ENCODE measurements at places on chromosomes 2 and 18.

- no peak for DNase-seq
Observed at GRCh38 chr2:161836664-161837063, 212.4 kb downstream of the SLC4A10 start.

- DNase-seq = no peak
Observed at GRCh38 chr2:221750316-221750715, 178.2 kb upstream of the EPHA4 start.

- DNase-seq = no peak
Observed at GRCh38 chr18:13403786-13404549, 185.4 kb downstream of the LDLRAD4 start.

DNA sequence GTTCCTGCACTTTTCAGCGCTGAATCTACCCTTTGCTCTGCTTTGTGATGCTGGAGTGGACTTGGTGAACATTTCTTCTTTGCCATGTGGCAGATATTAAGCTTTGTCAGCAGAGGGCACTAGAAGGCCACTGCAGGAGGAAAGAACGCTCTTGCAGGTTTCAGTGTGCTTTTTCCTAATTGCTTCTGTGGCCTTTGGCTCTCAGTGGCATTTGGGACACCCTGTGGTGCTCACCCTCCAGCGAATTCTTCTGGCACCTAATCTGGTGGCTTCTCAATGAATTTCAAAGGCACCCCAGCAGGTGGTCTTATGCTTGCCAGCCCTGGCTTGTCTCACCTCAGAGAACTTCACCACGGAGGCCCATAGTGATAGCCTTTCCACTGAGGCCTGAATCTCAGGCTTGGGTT, 146.7 kb downstream of the MYO3B start:
- no peak for DNase-seq

GRCh38 chr2:198440833-198441232, 636.4 kb downstream of the PLCL1 start:
- DNase-seq = no peak

- no peak for DNase-seq
Observed at GRCh38 chr2:207768168-207768865, 1.4 kb downstream of the FZD5 start.

DNA sequence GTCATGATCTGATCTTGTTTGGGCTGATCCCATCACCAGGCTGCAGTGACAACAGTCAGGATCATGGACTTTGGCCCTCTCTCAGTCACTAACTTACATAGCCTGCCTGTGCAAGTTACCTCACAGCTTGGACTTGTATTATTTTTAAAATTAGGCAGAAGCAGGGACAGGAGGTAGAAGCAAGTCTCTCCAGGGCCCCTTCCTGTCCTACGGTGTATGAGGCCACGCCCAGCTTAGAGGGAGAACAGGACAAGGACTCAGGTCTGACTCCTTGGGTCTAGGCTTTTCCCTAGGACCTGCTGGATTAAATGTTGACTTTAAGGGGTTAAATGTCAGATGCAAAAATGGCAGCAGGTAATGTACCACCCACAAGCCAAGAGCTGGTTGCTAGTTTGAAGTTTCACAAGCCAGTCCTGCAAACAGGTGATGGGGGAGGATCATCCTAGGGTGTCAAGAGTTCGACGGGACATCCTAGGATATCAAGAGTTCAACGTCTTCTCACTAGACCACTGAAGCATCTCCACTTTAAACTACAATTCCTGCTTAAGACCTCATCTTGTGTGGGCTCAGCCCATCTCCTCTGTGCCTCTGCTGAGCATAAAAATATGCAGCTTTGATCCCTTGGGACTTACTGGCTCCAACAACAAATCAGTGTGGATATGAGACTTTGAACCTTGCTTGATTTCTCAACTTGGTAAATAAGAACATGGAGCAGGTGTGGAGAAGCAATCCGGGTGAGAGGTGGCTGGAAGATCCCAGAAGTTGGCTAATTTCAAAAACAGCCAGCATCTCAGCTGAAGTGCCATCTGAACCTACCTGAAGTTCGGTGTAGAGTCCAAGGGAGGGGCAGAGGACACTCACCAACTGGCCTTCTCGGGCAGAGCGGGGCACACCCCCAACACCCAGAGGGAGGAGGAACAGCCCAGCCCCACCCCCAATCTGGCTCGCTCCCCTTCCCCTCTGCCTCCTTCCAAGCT, 39.5 kb downstream of the SFXN5 start:
- no peak for DNase-seq

DNA sequence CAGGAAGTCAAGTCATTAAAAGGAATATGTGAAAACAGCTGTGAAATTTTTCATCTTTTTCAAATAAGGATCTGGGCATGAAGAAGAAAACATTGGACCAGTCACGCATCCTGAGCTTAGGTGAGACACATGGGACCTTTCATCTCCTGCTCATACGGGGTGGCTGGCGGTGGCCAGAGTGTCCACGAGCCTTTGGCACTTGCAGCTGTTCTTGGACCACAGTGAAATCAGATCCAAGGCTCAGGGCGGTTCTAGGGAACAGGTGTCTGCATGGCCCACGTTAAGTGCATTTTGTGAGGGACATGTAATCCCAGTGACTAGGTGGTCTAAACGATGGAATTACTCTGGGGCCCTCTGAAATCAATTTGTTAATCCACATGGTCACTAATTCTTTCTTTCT, 212.7 kb upstream of the COPS8 start:
- no peak for DNase-seq

DNA sequence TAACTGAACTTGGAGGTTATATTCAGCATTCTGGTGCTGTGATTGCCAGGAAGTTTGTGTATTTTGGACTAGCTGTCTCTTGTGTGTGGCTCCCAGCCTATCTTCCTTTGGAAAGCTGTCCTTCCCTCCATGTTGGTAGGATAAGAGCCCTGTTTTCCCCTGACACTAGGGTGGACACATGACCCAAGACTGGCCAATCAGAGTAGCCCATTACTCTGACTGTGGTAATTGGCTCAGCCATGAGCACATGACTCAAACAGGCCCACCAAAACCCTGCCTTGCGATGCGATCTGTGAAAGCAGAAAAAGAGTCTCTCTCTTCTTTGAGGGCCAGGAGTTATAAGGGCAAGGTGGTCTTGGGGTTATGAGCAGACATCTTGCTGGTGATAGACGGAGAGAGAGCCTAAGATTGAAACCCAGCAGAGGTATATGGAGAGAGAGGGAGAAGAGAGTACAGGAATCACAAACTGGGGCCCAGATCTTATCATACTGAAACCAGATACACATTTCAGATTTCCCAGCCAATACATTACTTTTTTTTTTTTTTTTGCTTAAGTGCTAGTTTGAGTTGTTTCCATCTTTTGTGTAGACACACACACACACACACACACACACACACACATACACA, 45.3 kb upstream of the SERPINE2 start:
- DNase-seq = no peak

GRCh38 chr2:72191441-72191840, 43.8 kb upstream of the CYP26B1 start:
- no peak for DNase-seq

DNA sequence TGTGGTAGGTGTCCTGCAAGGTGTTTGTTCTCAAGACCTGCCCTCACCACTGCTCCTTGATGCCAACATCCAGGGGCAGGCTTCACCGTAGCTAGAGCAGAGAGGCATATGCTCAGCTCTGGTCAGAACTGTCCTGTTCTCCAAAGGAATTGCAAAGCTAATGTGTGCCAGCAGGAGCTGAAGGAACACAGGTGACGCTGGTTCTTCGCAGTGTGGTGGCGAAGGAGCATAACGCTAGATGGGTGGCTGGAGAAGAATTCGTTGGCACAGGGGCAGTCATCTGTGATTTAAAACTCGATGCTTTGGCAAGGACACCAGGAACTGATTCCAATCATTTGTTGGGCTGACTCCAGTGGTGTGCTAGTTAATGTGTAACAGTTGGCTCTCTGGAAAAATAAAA, 11.4 kb upstream of the PER2 start:
- DNase-seq = no peak

GRCh38 chr2:196253116-196253480, 81.7 kb upstream of the STK17B start:
- no peak for DNase-seq

- DNase-seq = no peak
Observed at GRCh38 chr2:227942965-227943364, 71.5 kb downstream of the DAW1 start.

- DNase-seq = no peak
Observed at GRCh38 chr18:69871363-69871762, 76.3 kb downstream of the CD226 start.

- DNase-seq = no peak
Observed at GRCh38 chr2:219279916-219280516, 850 bp downstream of the DNAJB2 start.

GRCh38 chr2:64915510-64915900, 73.7 kb upstream of the SLC1A4 start:
- DNase-seq = no peak

DNA sequence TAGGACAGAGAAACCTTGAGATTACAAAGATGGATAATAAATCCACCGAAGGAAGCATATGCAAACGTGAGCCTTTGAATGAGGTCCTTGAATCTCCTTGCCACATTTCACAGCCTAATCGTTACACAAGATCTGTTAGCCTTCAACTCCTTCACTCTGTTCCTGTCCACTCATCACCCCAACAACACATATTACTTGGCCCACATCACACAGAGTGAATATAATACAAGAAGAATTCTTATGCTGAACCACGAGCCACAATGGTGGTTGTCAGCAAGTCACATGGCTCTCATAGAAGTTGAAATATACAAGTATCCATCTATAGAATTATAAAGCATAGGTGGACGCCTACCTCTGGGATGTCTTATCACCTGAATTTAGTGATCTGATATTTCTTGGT, 12.6 kb downstream of the ZBTB7C start:
- no peak for DNase-seq

GRCh38 chr2:31651736-31652135, 71.0 kb upstream of the SRD5A2 start:
- no peak for DNase-seq

GRCh38 chr2:195656161-195656858, 716 bp upstream of the SLC39A10 start:
- no peak for DNase-seq

GRCh38 chr2:144156736-144157640, 362.9 kb downstream of the ZEB2 start:
- no peak for DNase-seq

GRCh38 chr2:43214253-43214652, 12.2 kb downstream of the ZFP36L2 start:
- DNase-seq = no peak

DNA sequence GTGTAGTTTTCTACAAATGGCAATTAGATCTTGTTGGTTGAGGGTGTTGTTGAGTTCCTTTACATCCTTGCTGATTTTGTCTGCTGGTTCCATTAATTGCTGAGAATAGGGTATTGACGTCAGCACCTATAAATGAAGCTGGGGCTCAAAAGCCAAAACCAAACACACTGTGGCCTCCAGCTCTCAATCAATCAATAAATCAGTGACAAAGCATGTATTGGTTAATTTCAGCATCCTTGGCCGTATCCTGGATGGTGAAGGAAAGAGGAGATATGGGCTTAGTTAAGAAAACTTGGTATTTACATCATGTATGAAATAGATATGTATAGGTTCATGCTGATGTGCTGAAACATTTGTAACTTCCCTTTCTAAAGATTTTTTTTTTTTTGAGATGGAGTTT, 13.2 kb upstream of the APOB start:
- DNase-seq = no peak

DNA sequence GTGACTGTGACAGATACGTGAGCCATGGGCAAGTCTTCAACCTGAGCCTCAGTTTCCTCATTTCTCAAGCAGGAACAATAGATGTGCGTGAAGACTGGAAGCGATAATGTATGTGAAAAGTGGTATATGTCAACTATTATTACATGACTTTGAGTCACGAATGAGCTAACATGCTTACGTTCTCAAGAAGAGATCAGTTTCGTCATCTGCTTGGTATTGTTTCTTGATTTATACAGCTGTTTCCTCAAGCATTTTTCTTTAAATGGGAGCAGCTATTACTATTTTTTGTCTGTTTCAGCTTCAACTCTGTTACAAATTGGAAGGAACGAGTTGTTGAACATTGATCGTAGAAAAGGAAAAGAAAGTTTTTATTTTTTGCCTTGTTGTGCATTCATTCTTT, 48.5 kb upstream of the THOC1 start:
- DNase-seq = no peak

- DNase-seq = no peak
Observed at GRCh38 chr2:158889135-158889853, 79.1 kb upstream of the TANC1 start.

DNA sequence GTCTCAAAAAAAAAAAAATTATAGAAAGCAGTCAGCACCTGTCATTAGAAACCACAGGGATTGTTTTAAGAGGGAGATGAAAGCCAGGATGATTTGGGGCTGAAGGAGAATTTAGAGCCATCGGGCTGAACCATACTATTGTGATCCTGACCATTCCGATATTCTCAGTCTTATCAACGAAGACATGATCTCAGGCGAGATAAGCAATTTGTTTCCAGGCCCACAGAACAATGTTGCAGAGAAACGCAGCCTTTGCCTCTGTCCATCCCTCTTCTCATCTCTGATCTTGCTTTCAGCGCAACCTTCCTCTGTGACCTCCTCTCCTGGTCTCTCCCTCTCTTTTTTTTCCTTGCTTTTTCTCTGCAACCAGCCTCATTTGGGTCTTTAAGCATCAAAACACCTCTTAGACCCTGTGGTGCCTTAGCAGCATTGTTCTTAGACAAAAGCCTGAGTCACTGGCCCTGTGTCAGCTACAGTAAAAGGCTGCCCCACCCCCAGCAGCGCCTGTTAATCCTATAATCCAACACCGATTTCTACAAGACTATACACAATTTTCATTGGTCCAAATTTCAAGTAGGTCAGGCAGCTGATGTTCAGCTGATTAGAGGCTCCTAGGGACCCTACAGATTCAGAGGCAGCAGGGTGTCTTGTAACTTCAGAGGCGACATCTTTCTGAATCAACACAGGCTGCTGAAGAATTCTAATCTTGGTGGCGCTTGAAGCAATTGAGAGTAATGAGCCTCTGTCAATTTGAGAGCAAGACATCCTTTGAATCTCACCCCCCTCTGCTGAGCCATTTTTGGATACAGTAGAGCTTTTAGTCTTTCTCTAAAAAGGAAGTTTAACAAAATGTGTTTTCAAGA, 206.0 kb downstream of the NCK2 start:
- no peak for DNase-seq

GRCh38 chr2:146659976-146660375, 1184.9 kb upstream of the ACVR2A start:
- DNase-seq = no peak

- DNase-seq = no peak
Observed at GRCh38 chr2:220849433-220849832, 722.7 kb downstream of the EPHA4 start.

- no peak for DNase-seq
Observed at GRCh38 chr2:151651274-151651673, 83.0 kb downstream of the NEB start.

DNA sequence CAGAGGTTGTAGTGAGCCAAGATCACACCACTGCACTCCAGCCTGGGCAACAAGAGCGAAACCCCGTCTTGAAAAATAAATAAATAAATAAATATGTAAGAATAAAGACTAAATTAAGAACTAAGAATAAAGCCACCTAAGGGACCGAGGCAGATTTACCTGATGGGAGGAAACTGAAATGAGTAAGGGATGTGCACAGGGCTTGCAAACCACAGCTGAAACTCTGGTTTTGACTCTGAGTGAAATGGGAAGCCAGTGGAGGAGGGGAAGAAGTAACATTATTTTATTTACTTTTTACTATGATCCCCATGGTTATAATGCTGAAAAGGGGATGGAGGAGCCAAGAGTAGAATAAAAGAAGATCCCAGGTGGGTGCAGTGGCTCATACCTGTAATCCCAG, 107.3 kb downstream of the CABYR start:
- no peak for DNase-seq
